NCI-H226 (cell line): ENCODE measurements at places on chromosomes 3 and 15.

DNA sequence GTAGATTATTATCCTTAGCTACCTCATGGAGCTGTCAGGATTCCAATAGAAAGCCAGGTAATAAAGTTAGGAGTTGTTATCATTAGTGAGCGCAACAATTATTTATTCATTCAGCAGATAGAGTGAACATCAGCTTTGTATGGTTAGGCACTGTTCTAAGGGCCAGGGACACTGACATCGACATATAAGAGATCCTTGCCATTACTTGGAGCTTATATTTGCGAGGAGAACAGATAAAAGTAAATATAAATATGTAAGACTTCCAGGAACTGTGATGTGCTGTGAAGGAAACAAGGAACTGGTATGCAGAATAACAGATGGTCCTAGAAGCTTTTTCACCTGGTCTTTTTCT, 473 bp downstream of the LSM3 start:
- DNase-seq: no peak

DNA sequence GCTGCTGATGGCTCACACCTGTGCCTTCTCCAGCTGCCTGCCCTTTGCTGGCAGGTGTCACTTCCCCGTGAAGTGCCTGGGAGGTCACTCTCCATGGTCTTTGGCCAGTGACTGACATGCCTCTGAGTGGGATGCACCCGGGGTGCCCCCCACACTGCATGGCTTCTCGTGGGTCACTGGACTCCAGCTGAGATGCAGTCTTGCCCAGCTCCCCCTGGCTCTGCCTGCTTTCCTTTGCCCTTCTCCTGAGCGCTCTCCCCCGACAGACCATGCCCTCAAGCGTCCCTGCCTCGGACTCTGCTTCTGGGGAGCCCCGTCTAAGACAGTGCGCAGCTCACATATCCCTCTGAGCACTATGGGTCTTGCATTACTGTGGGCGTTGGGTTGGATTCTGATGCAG, 14.4 kb downstream of the FBLN2 start:
- no peak for DNase-seq

DNA sequence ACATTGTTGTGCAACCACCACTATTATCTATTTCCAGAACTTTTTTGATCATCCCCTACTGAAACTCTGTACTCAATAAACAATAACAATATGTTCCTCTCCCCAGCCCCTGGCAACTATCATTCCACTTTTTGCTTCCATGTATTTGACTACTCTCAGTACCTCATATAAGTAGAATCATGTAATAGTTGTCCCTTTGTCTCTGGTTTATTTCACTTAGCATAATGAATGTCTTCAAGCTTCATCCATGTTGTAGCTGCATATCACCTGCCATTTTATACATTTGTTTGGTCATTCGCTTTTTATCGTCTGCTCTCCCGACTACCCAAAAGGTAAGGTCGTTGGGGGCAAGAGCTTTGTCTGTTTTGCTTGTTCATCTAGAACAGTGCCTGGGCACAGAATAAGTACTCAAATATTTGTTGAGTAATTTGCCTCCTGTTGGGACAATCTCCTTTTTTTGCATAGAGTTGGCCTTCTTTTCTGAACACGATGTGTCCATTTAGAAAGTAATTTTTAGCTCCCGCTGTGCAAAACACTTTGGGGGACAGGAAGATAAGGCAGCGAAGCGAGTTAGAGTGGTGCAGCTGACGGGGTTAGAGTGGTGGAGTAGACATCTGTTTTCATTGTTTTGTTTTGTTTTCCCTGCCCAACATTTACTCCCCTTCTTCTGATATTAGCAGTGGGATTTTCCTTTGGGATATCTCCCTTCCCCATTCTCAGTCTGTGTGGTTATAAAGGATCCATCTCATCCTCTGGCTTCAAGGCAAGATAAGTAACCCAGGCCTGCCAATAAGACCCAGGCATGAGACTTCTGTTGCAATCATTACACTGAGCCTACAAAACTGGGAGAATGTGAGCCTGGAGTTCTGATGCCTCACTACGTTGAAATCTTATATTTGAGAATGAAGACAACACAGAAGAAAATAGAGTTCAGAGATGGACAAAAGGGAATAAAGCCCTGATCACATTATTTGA, 83.4 kb upstream of the RNU6-1 start:
- peak; percentile 40 for DNase-seq

DNA sequence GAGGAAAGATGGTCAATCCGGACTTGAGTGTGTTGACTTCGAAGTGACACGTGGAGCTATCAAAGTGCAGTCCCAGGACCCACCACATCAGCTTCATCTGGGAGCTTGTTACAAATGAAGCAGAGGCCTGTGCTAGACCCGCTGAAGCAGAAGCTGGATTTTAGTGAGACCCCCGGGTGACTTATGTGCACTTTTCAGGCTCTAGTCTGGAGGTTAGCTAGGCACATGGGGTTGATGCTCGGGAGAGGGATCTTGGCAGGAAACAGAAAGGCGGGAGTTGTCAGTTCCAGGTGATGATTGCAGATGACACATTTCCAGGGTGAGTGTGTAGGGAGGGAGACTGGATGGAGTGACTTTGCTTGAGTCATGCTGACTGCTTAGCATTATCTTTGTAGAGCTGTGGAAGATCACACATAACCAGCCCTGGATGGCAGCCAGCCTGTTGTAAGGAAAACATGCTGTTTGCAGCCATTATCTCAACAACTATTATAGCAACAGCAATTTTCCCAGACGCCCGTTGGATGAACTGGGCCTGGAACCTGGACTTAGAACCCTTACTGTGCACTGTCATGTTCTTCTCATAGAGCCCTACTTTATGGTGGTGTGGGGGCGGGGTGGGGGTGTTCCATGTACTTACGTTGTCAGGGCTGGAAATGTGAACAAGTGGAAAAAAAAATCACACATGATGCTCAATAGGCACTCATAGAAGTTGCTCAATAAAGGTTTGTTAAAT, 122.4 kb downstream of the THSD4 start:
- DNase-seq: peak; percentile 99

- no peak for DNase-seq
Measured at GRCh38 chr3:80308637-80309036, 540.8 kb upstream of the ROBO1 start.

DNA sequence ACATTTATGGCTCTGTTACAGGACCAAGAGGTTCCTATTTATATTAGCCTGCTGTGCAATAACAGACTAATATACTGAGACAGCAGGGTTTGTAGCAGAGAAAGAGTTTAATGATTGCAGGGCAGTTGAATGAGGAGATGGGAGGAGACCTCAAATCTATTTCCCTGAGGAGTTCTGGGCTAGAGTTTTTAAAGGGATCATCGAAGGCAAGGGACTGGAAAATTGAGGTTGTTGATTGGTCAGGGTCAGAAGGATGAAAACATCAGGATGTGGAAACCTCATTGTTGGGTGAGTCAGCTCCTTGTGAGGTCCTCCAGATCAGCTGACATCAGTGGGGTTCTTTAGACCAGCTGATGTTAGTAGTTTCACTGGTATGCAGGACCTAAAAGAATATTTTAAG, 60.6 kb upstream of the GOLGA8B start:
- DNase-seq: peak; percentile 61

GRCh38 chr15:64925335-64926330, 13.9 kb downstream of the ANKDD1A start:
- DNase-seq: no peak

- no peak for DNase-seq
Measured at GRCh38 chr3:99218468-99218867, 317.0 kb upstream of the DCBLD2 start.

DNA sequence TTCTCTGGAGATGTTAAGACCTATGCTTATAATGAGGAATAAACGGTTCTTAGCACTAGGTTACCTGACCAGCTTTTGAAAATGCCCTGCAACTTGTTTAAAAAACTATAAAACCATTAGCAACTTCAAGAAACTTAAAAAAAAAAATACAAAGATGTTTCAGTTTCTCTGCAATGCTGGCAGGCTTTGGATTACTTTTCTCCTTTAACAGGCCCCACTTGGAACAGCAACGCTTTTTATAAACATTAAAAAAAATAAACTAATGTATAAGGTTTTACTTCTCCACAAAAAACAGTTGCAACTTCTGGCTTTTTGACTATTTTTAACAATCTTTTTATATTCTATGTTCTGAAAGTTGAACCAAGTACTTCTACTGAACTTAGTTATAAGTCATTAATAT, 1006.7 kb downstream of the ROBO1 start:
- no peak for DNase-seq

DNA sequence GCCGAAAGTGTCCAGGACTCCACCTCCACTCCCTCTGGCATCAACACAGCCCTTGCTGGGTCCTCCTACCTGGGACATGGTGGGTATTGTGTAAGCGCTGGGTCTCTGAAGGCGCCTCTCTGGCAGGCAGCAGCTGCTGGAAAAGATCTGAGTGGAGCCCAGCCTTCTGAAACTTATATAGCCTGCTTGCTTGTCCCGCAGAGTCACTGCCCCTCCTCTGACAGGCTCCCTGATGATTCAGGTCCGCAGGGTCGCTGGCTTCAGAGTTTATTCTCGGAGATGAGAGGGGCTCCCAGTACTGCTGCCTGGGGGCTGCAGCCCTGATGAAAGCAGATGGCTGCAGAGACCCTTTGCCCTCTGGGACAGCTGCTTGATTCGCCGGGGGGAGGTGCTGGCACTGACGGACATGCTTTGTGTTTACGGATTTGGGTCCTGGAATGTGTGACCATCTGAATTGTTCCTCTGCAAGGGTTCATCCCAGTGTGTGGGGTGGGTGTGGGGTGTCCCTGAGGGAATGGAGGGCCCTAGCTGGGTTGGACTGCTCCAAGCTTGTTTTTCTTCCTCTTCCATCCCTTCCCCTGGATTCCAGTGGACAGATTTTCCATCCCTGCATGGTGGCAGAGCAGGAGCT, at the start of gene MUSTN1:
Gene MUSTN1 (minus strand): TSS at position 149 of the 631 bp plus-strand sequence. CDS start 71 bp downstream, at position 78.
- no peak for DNase-seq

DNA sequence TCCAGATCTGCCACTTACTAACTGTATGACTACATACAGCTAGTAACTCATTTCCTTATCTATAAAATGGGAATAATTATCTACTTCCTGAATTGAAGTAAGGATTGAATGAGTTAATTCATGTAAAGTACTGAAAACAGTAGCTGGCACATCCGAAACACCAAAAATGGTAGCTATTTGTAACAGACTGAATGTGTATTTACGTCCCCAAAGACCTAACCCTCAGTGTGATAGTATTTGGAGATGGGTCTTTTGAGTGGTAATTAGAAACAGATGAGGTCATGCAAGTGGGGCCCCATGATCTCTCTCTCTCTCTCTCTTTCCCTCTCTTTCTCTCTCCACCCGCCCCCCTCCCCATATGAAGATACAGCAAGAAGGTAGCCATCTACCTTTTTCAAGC, 146.2 kb downstream of the PLCH1 start:
- DNase-seq: no peak

- DNase-seq: no peak
Measured at GRCh38 chr3:14141144-14141543, 16.3 kb downstream of the TMEM43 start.
